ENCODE measurements at places on chromosomes 13 and 19. TPM values are rescaled to one million over a fixed set of nuclear protein-coding genes. Genes with fewer than 3 reads are reported as not detected.

DNA sequence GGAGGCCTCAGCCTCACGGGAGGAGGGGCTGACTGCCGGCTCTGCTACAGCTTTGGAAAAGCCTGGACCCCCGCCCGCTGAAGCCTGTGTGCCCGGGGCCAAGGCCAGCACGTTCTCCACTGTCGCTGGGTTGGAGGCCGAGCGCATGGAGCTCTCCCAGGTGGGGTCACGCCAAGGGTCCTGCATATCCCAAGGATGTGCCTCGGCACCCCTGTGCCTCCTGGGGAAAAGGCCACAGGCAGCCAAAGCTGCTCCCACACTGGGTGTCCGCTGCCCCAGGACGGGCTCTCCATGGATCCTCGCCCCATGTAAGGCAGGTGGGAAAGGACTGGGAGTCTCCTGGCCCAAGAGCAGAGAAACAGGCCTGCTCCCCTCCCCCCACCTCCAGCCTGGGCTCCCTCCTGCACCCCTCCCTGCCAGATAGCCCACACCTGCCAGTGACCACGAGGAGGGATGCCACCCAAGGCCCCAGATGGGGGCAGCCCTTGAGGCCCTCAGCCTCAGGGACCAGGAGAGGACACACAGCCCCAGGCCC lies 64.0 kb downstream of the MLLT1 start:
- DNase-seq, result no peak

- DNase-seq, result peak; percentile 91
Measured at GRCh38 chr19:46378268-46378667, 31.4 kb downstream of the PPP5C start.

The SLC17A7 gene
- polyA plus RNA-seq, result 1.0 TPM

GRCh38 chr13:32209652-32210051 lies 105.5 kb downstream of the ZAR1L start:
- no peak for DNase-seq

- no peak for DNase-seq
Measured at GRCh38 chr13:84121456-84121855, 239.2 kb upstream of the SLITRK1 start.

GRCh38 chr13:32609428-32609827 lies 23.2 kb downstream of the PDS5B start:
- no peak for DNase-seq

The TMPRSS9 gene
- polyA plus RNA-seq, result 0.11 TPM

The GSK3A gene
- 49.0 TPM for polyA plus RNA-seq

GRCh38 chr13:23567906-23568460 lies 2.2 kb upstream of the TNFRSF19 start:
- DNase-seq, result no peak

DNA sequence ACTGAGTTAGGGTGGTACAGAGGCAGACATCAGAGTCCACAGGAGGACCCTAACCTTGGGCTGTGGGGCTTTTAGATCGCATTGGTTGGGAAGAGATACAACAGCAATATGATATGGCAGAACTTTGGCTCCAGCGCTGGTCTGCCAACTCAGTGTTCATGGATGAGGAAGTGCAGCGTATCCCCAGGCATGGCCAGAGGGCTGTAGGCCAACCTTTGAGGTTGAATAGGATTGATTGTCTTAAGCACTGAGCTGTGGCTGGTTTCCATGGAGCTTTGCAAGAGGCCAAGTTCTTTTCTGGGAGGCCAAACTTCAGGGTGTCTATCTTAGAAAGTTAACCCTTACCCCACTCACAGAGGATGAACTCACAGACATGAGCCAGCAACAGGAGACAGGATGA lies 144.1 kb upstream of the TMTC4 start:
- DNase-seq, result no peak

DNA sequence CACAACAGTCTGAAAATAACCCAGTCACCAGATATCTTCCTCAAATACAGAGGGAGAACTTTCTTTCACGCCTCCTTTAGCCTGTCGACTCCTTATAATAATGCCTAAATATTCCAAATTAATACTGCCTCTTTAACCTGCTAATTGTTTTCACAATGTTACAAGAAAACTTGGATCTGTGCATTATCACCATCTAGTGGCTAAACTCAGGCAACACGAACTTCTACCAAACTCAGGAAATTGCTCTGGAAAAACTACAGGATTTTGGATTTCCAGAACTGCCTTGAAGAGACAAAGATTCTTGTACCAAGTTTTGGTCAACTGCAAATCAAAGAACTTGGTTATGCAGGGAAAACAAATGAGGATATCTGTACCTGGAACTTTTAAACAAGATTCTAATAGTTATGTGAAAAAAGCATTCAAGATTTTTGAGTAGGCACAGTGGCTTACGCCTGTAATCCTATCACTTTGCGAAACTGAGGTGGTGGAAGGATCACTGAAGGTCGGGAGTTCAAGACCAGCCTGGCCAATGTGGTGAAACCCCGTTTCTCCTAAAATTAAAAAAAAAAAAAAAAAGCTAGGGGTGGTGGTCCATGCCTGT lies 10.8 kb downstream of the CLN5 start:
- no peak for DNase-seq

The BAX gene
- 41.3 TPM for polyA plus RNA-seq

- DNase-seq, result no peak
Measured at GRCh38 chr19:11338569-11339253, 746 bp downstream of the RAB3D start.

DNA sequence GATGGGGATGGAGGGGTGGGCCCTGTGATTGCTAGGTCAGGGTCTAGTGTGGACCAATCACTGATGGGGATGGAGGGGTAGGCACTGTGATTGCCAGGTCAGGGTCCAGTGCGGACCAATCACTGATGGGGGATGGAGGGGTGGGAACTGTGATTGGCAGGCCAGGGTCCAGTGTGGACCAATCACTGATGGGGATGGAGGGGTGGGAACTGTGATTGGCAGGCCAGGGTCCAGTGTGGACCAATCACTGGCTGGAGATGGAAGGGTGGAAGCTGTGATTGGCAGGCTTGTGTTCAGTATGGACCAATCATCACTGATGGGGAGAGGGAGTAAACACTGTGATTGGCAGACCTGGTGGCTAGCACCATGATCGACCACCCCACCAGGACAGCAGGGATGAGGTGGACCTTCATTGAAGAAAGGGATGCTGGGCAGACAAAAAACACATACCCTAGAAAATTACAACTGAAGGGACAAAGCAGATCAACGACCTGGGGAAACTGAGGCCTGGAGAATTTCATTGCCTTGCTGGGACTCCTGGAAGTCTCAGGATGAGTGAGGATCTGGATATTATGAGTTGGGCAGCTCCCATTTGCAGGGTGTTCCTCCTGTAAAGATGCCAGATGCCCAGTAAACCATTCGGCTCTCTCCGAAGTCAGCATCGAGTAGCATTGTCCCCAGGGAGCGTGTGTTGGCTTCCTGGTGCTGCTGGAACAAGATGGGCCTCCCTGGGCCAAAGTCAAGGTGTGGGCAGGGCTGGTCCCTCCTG lies 15.5 kb downstream of the TMPRSS9 start:
- no peak for DNase-seq

The DPF1 gene
- polyA plus RNA-seq, result 2.5 TPM

DNA sequence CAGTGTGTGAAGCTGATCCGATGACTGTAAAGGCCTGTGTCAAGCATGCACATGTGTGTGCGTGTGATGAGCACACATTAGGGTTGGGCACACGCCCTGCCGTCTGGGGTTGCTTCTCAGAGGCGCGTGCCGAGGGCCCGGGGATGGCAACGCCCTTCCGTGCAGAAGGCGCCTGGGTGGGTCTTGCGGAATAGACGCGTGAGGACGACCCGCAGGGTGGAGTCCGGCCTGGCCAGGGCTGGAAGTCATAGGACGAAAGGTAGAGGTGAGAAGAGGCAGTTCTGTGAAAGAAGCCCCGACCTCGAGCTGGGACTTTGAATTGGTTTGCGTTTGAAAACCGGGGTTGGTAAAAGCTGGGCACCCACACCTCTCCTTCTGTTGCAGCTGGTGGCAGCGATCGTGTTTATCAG lies 35.7 kb downstream of the TMEM255B start:
- DNase-seq, result no peak

- DNase-seq, result no peak
Measured at GRCh38 chr13:103803349-103803748, 737.1 kb upstream of the SLC10A2 start.

- peak; percentile 20 for DNase-seq
Measured at GRCh38 chr13:33678906-33679657, 138.9 kb upstream of the RFC3 start.

The OSCAR gene
- polyA plus RNA-seq, result 0.11 TPM

DNA sequence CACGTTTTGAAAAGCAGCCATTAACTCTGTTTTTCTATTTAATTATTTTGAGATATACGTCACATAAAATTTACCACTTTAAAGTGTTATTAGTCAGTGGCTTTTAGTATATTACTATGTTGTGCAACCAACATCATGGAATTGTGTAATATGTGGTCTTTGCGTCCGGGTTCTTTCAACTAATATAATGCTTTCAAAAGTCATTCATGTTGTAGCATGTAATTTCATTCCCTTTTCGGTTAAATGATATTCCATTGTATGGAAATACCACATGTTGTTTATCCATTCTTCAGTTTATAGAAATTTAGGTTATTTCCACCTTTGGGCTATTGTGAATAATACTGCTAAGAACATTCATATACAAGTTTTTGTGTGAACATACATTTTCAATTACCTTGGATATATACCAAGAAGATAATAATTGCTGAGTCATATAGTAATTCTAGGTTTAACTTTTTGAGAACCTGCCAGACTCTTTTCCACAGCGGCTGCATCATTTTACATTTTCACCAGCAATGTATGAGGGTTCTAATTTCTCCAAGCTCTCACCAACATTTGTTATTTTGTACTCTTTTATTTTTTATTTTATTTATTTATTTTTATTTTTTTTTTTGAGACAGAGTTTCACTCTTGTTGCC lies 28.1 kb upstream of the CLDN10 start:
- DNase-seq, result no peak

DNA sequence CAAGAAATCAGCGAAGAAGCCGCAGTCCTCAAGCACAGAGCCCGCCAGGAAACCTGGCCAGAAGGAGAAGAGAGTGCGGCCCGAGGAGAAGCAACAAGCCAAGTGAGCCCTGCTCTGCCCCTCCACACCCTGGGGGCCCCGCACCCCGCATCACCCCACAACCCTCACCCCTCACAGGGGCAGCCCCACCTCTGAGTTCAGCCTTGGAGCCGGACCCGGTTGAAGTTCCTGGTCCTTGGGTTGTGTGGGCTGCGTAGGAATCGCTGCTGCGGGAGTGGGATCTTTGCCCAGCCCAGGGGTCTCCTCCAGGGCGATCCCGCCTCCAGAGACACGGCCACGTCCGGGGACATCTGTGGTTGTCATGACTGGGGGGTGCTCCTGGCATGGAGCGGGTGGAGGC lies 22.0 kb downstream of the PLIN4 start:
- DNase-seq, result no peak

DNA sequence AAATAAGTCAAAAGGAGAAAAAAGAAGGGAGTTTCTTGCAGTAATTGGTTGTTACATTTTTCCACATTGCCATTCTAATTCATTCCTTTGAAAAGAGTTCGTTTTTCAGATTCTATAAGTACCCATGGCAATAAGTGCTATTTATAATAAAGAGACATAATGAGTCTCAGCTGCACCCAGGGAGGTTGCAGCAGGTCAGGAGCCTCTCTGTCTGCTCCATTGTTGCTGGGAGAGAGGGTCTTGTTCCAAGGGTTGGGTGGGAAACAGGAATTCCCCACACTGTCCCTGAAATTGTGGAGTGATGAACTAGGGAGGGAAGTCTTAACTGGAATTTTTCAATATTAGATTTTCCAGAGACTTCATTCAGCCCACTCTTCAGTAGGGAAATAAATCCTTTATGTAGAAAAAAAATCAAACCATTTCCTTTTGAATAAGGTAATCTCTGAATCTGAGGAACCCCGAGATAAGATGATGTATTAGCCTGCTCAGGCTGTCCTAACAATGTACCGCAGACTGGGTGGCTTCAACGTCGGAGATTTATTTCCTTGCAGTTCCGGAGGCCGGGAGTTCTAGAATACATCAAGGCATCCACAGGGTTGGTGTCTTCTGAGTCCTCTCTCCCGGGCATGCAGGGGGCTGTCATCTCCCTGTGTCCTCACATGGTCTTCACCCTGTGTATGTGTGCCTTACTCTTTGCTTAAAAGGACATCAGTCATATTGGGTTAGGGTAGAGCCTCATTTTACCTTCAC lies 342.7 kb upstream of the TMTC4 start:
- no peak for DNase-seq

DNA sequence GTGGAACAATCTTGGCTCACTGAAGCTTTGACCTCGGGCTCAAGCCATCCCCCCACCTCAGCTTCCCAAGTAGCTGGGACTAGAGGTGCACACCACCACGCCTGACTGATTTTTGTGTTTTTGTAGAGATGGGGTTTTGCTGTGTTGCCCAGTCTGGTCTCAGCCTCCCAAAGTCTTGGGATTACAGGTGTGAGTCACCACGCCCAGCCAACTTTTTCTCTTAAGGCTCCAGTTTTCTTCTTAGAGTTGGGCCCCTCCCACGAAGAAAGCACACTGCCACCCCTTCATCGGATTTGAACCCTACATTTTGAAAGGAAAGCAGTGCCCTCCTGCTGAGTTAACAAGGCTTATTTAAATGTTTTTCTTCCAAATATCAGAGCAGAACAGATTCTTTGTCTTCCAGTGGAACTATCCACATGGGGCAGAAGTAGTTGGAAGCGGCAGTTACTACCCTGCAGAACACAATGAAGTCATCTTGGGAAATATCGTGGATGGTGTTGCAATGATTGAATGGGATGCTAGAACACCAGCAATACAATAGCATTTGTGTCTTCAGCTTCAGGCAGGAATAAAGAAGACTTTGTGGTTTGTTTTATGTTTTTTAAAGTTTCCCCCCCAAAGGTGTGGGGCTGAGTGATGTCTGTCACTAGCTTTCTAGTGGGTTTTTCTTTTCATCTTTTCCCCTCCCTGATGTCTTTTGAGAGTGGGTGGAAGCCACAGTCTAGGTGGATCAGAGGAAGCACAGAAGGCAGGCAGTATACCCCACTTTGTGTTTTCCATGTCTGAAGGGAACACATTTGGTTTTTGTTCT lies 8.9 kb downstream of the ACTN4 start:
- no peak for DNase-seq

DNA sequence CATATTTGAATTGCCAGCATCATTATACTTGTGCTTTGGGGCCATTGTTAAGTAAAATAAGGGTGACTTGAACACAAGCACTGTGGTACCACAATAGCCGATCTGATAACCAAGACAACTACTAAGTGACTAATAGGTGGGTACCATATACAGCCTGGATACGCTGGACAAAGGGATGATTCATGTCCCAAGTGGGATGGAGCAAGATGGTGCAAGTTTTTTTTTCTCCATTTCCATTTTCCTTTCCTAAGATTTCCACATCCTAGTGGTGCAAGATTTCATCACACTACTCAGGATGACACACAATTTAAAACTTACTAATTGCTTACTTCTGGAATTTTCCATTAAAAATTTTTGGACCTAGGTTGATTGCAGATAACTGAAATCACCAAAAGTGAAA lies 15.1 kb downstream of the BRCA2 start:
- DNase-seq, result peak; percentile 28

DNA sequence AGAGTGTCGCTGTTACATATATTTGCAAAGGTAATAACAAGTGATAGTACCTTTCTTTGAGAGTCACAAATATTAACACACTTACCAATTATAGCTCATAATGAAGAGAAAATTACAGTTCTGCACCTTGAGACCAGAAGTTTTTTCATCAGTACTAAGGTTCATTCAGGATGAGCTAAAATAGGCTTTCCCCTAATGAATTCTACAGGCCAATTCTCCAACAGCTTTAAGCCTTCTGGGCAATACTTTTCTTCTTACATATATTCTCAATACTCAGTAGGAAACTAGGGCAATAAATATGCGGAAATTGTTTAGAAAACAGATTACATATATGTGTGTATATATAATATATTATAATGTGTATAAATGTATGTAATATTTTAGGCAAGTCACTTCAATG lies 2672.8 kb upstream of the PCDH20 start:
- no peak for DNase-seq

The ZNF667 gene
- 11.6 TPM for polyA plus RNA-seq

The ZNF813 gene
- polyA plus RNA-seq, result 2.8 TPM

All from muscle of back (tissue), 13 donors.